NCI-H1105 (cell line): ENCODE measurements at places on chromosomes 3 and 15.

- DNase-seq: no peak
Observed at GRCh38 chr3:167874671-167875372, 139.3 kb downstream of the SERPINI1 start.

GRCh38 chr3:126447456-126448106, 28.1 kb downstream of the ZXDC start:
- DNase-seq: no peak

- no peak for DNase-seq
Observed at GRCh38 chr3:113684271-113684819, 12.1 kb downstream of the USF3 start.

- no peak for DNase-seq
Observed at GRCh38 chr15:65099336-65099735, 15.7 kb downstream of the UBAP1L start.

DNA sequence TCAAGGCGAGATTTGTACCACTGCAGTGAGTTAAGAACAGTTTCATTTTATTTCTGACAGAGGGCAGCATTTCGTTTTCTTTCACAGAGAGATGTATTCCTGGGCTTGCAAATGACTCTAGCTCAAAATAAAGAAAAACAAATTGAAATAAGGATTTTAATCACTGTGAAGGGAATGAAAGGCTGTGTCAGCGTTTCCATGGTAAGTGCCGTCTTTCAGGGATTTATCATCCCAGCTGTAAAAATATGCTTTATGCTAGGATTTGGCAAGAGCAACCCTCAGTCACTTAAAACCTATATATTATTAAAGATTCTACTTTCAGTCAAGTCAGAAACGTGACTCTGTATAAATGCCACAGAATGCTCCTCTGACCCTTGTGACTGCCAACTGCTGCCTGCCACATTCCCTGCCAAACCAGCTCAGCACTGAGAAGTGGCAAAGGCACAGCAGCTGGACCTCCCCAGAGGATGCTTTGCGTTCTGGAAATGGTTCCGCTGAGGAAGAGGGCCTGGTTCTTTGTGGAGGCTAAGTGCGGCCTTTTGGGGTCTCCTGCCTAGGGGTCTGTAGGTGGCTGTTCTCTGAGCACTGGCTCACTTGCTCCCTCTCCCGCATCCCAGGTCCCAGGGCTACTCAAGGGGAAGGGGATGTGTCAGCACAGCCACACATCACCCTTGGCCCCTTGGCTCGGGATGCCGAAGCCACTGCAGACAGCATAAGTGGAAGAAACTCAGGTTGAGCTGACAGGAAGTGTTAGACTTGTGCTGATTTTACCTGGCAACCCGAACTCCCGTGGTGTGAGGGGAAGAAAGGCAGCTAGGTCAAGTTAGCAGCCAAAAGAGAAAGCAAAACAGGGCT, 56.6 kb upstream of the POMGNT2 start:
- DNase-seq: no peak

DNA sequence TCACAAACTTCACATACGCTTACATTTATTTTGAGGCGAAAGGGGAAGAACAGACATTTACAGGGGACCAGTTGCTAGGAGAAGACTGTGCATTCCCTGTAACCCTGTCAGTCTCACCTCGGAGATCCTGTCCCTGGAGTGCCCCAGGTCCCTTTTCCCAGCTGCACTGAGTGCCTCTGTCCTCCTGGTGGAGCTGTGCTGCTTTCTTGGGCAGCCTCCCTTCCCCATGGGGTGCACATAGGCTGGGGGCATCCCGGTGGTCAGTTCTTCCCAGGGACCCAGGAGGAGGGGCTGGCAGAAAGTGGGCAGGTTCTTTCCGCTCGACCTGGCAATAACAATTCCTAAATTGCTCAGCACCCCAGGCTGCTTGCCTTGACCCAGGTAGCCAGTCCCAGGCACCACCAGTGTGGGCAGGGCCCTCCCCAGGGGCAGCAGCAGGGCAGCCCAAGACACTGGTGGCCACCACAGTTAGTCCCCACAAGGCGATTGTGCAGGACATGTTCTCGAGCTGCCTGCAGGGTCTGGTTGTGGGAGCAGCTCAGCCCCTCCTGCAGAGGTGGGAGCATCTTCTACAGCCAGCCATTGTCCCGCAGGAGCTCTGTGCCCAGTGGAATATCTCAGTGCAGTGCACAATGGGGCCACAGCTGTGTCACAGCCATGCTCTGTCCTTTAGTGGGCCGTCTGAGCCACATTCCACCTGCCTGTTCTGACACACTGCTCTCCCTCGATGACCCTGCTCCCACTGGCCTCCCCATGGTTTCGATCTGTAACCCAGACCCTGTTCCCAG, 36.3 kb downstream of the APBA2 start:
- DNase-seq: no peak

DNA sequence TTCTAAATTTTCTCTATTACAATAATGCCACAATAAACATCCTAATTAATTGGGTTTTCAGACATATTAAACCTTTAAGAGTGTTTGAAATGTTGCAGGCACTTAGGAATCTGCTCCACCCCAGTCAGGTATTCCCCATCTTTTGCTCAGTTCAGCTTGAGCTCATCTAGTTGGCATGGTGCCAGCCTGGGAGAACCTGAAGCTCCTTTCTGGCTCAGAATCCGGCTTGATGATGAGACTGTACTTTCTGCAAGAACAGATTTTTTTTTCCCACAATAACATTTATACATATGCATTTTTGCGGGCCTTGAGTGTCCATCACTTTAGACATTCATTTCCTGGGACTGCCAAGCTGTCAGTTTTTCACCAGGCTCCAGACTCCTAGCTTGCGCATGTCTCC, 7.7 kb upstream of the OXSR1 start:
- DNase-seq: no peak
